Diencephalon (tissue), 1 donor: ENCODE measurements at places on chromosomes 5 and 9. TPM values are rescaled to one million over a fixed set of nuclear protein-coding genes. Genes with fewer than 3 reads are reported as not detected.

TDRD7 gene
- total RNA-seq: 18.7 TPM

FLT4 gene
- 2.5 TPM for total RNA-seq

PTGES gene
- total RNA-seq: 9.5 TPM

STK32A gene
- total RNA-seq: 25.4 TPM

BTNL8 gene
- total RNA-seq: not detected

ANKH gene
- total RNA-seq: 50.3 TPM
